ENCODE measurements at places on chromosomes 6 and 20.
A peak's percentile ranks its signal among the peaks of the same experiment; 100 is the strongest.

DNA sequence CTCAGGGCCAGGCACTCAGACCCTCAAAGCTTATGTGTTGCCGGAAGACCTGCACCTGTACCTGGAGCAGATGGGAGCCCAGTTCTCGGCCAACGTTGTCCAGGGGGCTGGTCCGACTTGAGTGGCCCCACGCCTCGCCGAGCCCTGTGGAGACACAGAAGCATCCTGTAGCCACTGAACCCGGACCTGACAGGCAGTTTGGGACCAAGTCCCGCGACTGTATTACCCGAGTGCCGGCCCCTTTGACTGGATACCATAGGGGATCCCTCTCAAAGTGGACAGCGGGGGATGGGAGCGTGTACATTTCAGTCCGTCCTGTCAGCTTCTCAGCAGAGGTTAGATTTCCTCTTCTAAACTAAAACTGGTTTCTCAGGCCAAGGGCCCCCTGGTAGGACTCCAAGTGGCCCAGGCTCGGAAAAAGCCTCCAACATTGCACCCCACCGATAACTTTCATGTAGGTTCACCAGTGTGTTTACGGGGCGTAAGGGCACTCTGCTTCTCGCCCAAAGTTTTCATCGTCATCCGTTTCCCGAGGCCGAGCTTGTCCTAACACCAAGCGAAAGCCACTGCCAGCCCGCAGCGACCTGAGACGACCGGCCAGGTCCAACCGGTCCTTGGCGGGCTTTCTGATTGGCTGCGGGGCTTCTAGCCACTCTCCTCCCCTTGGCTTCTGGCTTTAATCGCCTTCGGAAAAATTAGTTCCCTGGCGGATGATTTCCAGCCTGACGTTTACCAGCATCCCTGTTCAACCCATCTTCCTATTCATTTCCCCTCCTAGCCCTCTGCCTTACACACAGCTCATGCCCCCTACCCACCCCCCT, 10.8 kb downstream of the SIM1 start:
- DNase-seq, result no peak

GRCh38 chr6:13655700-13656099, 40.6 kb downstream of the NOL7 start:
- DNase-seq, result no peak

DNA sequence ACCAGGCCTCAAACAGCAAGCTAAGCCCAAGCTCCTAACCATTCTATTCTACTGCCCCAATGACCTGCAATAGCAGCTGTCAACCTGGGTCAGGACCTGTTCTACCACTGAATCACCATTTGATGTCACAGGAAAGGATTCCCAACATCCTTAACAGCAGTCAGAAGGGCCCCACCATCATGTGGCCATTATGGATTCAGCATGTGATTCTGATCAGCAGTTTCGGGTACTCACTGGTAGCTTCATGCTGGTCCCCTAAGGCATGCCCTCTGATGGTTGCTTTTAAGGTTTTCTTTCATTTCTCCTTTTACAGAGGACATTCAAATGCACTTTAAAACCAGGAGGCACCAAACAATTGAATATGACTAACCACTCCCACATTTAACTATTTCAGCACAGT, 37.3 kb upstream of the MAP7 start:
- no peak for DNase-seq

DNA sequence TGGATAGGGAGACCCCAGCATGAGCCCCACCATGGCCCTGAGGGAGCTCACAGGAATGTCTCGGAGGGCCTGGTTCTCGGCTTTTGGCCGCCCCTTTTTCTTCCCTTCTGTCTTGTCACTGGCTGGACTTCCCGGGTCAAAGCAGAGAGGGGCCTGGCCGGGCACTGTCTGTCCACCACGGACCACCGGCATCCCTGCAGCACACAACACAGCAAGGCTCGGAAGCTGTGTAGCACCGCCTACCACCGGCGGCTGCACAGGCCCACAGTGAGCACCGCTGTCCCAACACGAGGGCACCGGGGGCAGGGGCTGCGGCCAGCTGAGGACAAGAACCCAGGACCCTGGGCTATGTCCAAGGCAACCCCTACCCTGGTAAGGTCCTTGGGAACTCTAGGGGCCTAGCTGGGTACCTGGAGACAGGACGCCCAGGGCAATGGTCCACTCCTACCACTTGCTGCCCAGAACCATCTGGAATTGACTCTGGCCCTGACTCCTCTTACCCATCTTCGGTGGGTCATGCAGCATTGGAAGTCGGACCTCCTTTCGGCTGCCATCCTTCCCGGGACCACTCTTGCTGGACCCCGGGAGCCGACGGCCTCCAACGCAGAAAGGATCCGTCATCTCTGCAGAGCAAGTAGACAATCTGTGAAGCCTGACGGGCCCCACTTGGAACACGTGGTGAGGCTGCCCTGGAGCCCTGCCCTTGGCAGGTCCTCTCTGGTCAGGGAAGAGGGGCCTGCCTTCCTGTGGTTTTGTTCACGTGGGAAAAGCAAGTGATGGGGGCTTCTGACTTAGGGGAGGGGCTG, 2.2 kb downstream of the ZNF512B start:
- no peak for DNase-seq

DNA sequence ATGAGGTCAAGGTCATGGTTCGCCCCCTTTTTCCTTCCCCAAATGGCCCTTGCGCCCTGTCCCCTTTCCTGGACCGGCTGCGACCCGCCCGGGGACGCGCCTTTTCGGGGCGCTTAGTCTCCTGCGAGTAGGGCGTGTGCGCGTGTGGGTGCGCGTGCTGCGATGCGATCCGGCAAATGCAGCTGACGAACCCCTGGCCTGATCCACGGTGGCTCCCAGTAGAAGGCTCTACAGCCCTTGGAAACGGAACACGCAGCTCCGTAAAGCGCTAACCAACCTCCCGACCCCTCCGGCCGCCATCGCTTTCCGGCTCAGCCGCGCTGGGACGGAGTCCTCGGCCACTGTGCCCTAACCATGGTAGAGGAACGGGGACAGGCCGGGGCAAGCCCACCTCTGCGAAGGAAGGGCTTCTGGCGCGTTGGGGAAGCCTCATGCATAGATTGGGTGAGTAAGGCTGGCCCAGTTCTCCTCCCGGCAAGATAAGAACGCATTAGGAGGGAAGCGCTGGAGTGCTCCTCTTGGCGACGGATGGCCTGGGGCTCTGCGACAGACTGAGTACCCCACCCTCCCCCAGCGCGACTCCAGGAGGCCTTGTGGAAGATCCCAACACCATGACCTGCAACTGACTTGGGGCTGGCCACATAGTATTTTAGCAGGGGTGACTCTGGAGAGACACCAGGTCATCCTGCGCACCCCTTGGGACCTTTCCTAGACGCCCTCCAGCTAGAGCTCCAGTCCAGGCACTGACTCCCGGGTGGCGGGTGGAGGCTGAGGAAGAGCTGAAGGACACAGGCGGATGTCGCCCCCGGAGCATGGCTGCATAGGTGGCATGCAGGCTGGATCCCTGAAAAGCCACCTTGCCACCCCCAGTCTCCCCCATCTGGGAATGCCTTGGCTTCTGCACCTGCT, 1.1 kb upstream of the SLC4A11 start:
- DNase-seq, result no peak

DNA sequence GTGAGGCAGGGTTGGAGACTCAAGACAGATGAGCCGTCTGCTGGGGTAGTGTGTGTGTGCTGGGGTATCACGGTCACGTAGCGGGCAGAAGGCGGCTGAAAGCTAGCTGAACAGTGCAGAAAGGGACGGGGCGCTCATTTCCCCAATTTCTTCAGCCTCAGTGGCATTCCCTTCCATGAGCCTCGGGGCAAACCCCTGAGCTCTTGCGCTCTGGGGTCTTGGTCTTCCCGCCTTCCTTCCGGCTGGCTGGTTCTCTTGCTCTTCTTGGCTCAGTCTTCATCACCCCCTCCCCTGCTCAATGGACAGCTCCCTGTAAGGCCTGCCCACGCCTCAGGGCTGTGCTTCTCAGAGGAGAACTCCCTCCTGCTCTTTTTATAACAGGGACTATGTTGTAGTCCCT, 15.5 kb upstream of the TMEM181 start:
- no peak for DNase-seq

GRCh38 chr6:104884867-104885517, 25.3 kb upstream of the HACE1 start:
- DNase-seq, result no peak

- no peak for DNase-seq
Observed at GRCh38 chr6:37303891-37304503, 46.1 kb upstream of the TMEM217 start.

DNA sequence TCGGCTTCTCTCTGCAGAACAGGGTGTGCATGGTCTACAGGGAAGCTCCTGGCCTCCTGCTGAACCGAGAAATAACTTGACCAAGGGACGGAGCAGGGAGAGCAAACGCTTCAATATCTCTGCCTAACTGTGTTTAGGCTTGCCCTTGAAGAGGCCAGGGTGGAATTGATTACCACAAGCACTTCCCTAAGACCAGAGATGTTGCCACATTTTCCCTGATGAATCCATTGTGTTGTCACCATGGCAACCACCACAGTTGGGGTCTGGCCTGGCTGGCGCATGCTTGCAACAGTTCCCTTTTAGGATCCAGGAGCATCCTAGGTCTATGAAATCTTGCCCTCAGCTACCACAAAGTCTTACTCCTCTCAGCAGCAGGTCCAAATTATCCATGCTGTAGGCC, 213.5 kb upstream of the SULF2 start:
- no peak for DNase-seq

- DNase-seq, result no peak
Observed at GRCh38 chr6:39343396-39343870, 20.9 kb upstream of the KCNK16 start.

DNA sequence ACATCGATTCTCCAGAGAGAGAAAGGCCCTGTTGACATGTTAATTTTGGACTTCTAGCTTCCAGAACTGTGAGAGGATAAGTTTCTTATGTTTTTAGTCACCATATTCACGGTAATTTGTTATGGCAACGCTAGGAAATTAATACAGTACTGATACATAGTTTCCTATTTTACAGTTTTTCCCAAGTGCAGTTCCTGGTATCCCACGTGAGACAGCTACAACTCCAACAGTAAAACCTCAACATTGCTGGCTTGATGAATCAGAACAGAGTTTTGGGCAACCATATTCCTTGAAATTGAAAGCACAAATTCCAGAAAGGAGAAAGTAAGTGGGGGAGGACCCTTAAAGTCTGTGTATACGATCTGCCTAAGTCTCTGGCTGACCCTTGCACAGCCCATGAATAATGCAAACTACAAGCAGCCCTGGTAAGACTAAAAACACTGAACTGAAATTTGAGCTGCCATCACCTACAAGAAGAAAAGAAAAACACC, 505.1 kb upstream of the NRSN1 start:
- DNase-seq, result no peak

DNA sequence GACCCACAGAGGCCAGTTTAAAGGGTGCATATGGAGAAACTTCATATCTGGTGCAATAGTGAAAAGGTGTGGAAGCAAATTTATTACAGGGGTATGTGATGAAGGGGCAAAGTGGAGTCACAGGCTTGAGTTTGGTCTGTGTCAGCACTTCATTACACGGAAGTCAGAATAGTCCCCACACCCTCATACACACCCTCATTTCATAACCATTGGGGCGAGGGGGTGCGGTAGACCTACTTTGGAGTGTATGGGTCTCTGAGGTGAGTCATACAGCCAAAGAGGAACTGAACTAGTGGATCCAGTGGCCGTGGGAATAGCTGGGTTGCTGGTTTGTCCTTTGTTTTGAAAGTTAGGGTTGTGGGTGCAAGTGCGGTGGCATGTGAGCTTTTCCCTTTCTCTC, 3.3 kb downstream of the TM9SF4 start:
- DNase-seq, result peak; percentile 20

DNA sequence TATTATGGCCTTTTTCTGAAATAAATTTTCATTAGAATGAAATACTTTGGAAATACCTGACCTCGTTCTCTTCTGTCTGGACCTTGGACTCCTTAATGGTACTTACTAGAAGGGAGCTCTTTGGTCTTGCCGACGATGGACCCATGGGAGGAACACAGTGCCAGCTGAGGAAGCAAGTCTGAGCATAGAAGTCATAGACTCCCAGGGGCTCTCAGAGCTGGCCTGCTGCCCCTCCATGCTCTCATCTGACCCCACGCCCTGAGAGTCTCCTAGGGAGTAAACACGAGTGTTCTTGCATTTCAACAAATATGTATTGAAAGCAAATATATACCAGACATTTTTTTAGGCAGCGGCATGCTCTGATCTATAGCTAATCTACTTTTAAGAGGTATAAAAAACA, 87.8 kb downstream of the PLEKHG1 start:
- DNase-seq, result no peak

DNA sequence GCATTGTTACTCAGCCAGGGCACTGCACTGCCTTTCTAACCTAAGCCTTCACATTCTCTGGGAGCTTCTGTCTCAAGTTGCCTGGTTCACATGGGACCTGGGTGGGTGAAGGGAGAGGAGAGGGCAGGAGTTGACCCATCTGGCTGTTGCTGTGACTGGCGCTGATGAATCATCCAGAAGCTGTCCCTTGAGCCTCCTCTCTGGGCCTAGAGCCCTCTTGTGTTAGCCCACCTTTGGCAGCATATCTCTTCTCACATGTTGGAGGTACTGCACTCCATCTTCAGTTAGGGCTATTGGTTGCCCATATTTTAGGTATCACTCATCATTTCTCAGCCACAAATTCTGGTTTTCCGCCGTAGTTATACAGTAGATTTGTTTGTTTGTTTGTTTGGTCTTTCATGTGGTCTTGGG, 19.8 kb downstream of the XRN2 start:
- DNase-seq, result no peak

DNA sequence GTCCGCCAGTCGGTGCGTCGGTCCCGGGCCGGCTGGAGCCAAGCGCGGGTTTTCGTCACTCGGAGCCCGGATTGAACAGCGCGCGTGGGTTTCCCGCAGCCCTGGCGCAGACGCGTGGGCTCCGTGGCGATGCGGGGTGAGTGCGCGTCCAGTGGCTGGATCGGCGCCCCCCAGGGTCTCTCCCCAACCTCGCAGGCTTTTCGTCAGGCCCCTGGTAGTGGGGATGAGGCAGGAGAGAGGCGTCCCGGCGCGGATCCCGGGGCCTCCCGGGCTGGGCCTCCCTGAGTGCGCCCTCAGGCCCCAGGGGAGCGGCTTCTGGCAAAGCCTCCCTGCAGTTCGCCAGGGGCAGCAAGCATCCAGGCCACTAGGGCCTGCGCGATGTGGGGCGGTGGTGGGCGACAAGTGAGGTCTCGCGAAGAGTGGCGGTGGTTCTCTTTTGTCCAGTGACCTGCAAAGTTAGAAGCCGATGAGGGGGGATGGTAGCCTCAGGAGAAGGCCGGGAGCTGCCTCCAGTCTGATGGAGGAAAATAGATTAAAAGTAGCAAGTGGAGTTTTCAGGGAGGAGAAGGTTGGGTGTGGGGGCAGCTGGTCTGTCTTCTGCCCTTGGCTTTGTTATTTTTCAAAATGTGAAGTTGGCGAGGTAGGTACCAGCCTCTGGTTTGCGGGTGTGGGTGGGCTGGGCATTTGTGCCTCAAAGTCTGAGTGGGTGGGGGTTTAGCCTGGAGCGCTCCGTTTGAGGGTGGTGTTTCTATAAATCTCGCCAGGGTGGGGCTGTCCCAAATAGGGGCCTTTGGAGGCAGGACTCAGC, 1.6 kb downstream of the TOX2 start:
- no peak for DNase-seq

DNA sequence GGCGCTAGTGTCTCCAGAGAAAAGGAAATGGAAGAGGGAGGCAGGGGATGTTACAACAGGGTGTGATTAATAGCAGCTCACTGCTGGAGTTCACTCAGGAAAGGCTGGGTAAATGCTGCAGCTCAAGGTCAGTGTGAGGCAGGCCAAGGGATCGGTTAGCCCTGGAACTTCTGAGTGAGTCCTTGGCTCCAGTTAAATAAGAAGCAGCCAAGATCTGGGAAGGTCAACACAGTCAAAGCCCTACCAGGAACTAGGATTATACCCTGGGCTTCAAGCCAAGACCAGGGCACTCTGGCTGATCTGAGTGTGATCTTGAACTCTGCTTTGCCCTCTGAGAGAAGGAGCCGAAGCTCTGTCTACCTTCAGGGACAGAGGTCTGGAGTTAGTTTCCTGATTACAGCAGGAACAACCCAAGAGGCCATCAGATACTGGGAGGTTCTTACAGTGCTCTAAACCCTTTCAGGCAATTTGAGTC, 44.3 kb downstream of the TPD52L1 start:
- no peak for DNase-seq

Data from activated CD4-positive, alpha-beta memory T cell treated with anti-CD3 and anti-CD28 coated beads, Interleukin-2, amount 10 ng/mL, durations not matched to agents 7 days and 5 days (primary cell).